ENCODE measurements at places on chromosomes 5 and 9.

GRCh38 chr9:14941501-14942405 lies 31.5 kb upstream of the FREM1 start:
- no peak for DNase-seq

DNA sequence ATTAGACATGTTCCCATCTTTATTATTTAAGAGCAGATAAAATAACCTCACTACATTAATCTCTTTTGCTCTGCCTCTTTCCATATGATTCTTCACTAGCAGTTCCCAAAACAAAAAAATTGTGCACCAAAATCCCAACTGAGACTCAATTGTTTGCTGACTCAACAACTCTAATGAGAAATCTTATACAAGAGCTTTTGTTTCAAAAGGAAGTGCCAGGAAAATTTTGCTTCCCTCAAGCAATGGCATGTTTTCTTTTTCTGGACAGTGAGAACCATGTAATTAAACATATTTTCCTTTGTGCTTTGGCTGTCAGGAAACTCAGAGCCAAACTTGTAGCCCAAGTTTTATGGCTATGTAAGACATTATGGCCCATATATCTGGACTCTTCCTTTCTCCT lies 62.0 kb downstream of the TMC1 start:
- DNase-seq = no peak

GRCh38 chr5:86797677-86798076 lies 179.9 kb downstream of the COX7C start:
- no peak for DNase-seq

- DNase-seq = no peak
Observed at GRCh38 chr5:103092676-103093075, 27.3 kb downstream of the GIN1 start.

DNA sequence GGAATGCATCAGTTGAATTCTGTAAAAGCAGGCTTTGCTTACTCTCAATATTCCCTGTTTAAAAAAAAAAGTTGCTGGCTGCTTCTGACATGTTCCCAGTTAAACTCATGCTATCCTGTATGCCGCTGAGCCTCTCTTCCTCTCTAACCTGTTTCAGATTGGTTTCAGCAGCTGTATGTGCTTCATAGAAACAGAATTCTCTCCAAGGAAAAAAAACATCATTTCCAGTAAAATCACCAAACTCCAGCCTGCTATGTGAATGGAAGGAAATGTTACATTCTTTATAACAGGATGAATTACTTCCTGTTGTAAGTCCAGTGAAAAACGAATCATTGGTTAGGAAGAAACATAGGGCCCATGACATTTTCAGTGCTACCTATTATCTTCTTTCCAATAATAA lies 25.7 kb upstream of the KCNV2 start:
- DNase-seq = no peak

DNA sequence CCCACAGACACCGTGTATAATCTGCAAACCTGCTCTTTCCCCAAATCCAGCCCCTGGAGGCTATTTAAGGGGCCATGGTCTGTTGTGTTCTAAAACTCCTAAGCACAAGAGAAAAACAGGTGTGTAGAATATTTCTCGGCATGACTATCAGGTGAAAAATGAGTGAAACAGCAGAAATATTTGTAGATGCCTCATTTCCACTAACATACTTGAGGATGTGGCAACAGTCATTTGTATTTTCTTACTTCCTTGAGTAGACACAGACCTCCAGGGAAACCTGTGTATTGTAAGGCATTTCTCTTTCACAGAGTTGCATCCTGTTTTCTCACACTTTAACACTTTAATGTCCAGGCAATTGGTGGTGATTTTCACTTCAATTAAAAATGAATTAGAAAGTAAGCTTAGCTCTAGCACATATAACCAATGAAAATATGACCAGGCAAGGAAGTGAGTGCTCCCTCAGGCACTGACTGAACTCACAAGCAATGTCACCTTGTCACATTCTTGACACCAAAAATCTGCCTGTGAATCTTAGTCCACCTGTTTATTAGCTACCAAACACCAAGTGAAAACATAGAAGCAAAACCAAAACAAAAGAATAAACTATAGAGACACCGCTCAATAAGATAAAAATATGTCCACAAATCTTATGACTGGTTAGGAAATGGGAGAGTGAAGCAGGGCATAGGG lies 64.4 kb downstream of the DIRAS2 start:
- DNase-seq = no peak

DNA sequence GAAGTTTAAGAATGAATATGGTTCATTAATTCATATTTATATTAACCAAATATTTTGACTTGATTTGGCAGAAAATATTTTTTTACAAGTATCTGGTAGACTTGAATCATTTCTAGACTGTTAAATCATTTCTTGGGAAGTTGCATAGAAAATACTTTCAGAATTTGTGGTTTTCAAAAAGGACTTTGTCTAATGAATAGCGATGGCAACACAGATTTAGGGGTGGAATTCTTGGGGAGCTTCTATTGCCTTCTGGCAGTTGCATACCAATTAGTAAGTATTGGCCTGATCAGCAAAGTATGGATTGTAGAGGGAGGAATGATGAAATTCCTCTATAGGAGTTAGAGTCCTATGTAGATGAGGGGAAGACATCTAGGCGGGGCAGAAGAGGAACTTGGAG lies 68.6 kb upstream of the CKMT2 start:
- no peak for DNase-seq

- no peak for DNase-seq
Observed at GRCh38 chr9:109894921-109895758, 115.1 kb downstream of the PALM2AKAP2 start.

- DNase-seq = no peak
Observed at GRCh38 chr9:89458768-89459496, 39.0 kb downstream of the SEMA4D start.

GRCh38 chr5:112419986-112420864 lies 1.1 kb upstream of the EPB41L4A start:
- DNase-seq = peak; percentile 44

GRCh38 chr9:124264823-124265233 lies 7.1 kb downstream of the NEK6 start:
- no peak for DNase-seq

GRCh38 chr5:58462154-58462553 lies 2.3 kb upstream of the PLK2 start:
- DNase-seq = no peak

GRCh38 chr5:149664666-149665415 lies 65.3 kb upstream of the PPARGC1B start:
- DNase-seq = no peak

DNA sequence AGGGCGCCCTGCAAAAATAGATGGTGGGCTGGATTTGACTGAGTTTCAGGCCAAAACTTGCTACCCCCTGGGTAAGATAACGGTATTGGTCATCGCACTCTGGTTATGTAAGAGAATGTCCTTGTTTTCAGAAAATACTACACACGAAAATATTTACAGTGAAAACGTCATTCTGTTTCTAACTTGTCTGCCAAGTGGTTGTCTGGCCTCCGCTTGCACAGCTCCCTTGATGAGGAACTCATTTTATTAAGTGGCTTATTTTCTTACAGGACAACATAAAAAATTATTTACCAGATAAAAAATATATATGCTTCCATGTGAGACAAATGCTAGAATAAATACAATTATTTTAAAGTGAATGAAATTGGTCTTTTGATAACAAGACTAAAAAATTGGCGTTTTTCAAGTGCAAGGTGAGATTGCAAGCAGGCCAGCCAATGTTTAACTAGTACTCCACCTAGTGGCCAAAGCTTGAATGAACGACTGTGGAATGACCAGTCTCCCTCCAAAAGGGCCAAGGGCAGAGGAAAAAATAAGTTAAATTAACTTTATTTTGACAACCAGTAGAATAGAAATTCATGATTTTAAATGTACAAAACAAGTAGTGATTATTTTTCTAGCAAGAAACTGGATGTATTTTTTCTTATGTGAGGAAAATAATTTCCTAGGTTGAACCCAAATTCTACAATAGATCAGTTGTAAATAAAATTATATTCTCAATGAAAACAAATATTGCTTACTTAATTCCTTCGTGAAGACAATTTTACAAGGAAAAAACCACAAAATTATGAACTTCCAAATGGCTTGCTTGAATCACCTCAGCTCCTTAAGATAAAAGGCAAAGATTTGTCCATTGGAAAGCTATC lies 93.2 kb downstream of the ZFAND5 start:
- DNase-seq = peak; percentile 2

DNA sequence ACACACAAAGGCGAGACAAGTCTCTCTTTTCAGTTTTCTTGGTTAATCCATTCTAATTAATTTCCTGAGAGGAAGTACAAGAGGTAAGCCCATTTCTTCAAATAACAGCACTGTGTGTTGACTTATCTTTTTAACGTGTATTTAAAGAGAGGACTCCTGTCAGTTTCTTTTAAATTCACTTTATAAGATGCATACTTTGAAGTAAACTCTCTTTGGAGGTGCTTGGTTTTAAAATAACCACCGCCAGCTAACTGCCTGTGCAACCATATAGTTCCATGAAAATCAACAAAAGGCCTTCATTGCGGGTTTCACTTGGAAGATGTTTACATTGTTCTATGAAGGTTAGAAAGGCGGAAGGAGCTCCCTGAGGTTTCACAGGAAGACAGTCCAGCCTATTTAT lies 13.1 kb upstream of the SERINC5 start:
- no peak for DNase-seq

DNA sequence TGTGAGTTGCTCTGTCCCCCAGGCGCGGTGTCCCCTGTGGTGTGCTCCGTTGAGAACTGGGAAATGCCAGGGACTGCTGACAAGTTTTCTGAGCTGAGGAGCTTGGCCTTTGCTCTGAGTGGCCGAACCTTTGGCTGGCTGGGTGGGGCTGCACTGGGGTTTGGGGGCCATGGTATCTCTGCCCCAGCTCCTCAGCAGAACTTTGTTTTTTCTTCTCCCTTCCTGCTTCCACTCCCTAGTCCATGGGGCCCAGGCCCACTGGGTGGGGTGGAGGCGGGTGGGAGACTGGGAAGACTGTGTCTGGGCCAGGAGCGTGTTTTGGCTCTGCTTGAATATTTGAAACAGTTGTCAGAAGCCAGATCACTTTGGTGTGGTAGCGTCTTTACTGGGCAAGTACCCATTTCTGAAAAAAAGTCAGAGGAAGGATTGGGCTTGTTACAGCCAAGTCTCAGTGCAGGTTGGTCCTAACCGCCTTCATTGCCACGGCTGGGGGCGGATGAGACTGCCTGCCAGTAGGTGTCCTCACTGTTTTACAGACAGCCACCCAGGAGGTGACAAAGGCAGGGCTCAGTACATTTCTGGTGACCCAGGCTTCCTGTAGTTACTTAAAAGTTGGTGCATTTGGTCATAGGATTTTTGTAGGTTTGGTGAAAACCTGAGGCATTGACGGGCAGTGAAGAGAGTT lies 92.7 kb downstream of the DAB2IP start:
- DNase-seq = no peak

GRCh38 chr5:174316326-174316725 lies 270.8 kb downstream of the NSG2 start:
- DNase-seq = no peak

DNA sequence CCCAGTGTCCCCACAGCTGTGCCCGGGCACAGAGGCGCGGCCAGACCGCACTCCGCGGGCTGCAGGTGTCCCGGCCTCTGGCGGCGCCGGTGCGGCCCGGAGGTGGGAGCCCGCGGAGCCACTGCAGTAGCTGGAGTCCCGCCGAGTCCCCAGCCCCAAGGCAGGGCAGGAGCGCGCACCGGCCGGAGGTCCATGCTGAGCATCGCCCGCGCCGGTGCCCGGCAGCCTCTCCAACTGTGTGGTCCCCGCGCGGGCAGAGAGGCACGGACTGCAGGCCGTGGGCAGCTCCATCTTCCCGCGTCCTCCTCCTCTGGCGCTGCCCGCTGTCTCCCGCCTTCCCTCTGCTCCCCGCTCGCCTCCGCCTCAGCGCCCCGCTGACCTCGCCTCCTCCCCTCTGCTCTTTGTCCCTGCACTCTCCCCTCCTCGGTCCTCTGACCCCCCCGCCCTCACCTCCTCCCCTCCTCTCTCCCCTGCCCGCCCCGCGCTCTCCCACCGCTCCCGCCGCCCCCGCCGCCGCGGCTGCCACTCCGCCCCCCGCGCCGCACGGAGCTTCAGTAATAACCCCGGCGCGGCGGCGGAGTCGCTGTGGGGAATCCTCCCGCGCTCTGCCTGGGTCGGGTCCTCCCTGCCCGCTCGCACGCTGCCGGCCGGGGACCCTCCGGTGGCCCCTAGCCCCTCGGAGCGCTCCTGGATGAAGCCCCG lies at the start of gene ADAMTS16:
ADAMTS16 (plus strand) TSS at position 554 of the 702 bp plus-strand sequence; CDS start at position 692, 138 bp downstream.
- DNase-seq = no peak

DNA sequence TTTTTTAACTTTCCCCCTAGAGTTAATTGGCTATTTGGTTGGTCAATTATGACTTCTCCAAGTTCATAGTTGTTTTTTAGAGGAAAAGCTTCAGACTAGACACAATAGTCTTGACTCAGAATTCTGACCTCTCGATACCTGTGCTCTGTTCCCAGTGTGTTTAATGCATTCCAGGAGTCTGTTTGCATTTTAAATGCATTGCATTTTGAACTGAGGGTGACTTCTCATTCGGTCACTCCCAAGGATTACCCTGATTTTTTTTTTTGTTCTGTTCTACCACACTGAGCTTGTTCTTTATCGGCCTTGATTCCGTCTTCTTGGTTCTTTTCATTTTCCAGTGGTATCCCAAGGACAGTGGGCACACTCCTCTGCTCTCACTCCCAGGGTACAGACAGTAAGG lies 16.3 kb downstream of the ARHGEF28 start:
- DNase-seq = no peak

- DNase-seq = peak; percentile 26
Observed at GRCh38 chr9:5186416-5187169, 1.2 kb upstream of the INSL6 start.

DNA sequence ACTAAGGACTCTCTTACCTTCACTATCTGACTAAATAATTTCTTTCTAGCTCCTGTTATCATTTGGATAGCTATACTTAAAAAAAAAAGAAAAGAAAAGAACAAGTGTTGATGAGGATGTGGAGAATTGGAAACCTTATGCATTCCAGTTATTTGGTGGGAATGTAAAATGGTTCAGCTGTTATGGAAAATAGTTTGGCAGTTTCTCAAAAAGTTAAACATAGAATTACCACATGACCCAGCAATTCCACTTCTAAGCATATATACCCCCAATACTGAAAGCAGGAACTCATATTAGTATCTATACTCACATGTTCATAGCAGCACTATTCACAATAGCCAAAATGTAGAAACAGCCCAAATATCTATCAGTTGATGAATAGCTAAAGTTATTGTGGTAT lies 61.1 kb downstream of the GNA14 start:
- DNase-seq = no peak

DNA sequence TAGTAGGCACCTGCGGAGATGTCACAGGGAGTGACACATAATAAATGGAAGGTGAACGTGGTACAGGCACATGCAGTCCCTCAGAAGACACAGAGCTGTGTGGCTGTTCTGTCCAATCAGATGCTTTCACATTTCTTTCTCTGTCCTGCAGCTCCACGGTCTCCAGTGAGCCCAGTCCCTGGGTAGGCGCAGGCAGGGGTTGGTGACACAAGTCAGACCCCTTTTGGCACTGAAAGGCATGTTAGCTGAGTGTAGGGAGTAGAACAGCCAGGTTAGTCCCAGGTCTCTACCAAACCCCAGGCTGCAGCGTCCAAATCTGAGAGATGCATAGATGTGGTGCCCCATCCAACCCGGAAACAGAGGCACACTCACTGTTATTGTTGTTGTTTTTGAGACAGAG lies 2.8 kb downstream of the SLC31A2 start:
- no peak for DNase-seq

GRCh38 chr9:77764894-77765780 lies 117.0 kb upstream of the GNA14 start:
- no peak for DNase-seq

GRCh38 chr5:96714951-96715451 lies 52.8 kb downstream of the CAST start:
- no peak for DNase-seq

- DNase-seq = no peak
Observed at GRCh38 chr9:111621895-111622480, 9.1 kb upstream of the DNAJC25 start.
